HCT116 (cell line): ENCODE measurements at places on chromosomes 2 and 18. TPM values are rescaled to one million over a fixed set of nuclear protein-coding genes. Genes with fewer than 3 reads are reported as not detected.

GRCh38 chr2:205323929-205324328, 358.4 kb upstream of the NRP2 start:
- no peaks in the 10 kb centered on the region for H3K36me3 ChIP-seq
- DNase-seq = no peak
- no peaks in the 10 kb centered on the region for H3K27me3 ChIP-seq
- no peak overlapping the region for H3K27ac ChIP-seq
- no peak overlapping the region for H3K4me3 ChIP-seq

- no peaks in the 10 kb centered on the region for H3K27me3 ChIP-seq
- H3K4me3 ChIP-seq = no peak overlapping the region
- no peaks in the 10 kb centered on the region for H3K4me1 ChIP-seq
- H3K27ac ChIP-seq = no peak overlapping the region
- no peak for DNase-seq
Observed at GRCh38 chr2:15281681-15282080, 279.5 kb downstream of the NBAS start.

DNA sequence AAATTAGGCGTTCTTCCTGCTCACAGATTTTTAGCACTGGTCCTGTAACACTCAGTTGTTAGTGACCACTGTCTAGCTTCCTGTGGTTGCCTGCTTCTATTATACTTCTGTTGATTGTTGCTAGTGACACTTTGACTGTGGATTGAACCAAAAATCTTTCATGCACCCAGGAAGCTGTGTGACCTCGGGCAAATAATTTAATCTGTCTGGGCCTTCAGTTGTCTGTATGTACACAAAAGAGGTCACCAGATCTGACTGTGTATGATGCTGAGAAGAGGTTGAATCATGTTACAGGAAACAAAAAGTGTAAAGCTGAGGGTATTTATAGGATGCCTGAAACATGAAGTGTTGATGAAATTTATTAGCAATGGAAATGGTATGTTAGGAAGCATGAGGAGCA, 12.7 kb downstream of the ICOS start:
- no peak for DNase-seq
- no peaks in the 10 kb centered on the region for H3K36me3 ChIP-seq
- H3K27ac ChIP-seq = no peak overlapping the region
- no peaks in the 10 kb centered on the region for H3K27me3 ChIP-seq

The DES gene
- 4.2 TPM for total RNA-seq
